Activated T-helper 9 cell treated with anti-CD3 and anti-CD28 coated beads, Interleukin-2, amount 50 U/mL, for 16 hours (primary cell): ENCODE measurements at places on chromosomes 13 and 19.

GRCh38 chr13:90305796-90306195 is 1041.7 kb upstream of the MIR17HG start:
- no peak for DNase-seq

- no peak for DNase-seq
Observed at GRCh38 chr19:34094960-34095359, 77.3 kb upstream of the LSM14A start.

GRCh38 chr13:28575200-28575599 is 80.3 kb upstream of the FLT1 start:
- DNase-seq: no peak

DNA sequence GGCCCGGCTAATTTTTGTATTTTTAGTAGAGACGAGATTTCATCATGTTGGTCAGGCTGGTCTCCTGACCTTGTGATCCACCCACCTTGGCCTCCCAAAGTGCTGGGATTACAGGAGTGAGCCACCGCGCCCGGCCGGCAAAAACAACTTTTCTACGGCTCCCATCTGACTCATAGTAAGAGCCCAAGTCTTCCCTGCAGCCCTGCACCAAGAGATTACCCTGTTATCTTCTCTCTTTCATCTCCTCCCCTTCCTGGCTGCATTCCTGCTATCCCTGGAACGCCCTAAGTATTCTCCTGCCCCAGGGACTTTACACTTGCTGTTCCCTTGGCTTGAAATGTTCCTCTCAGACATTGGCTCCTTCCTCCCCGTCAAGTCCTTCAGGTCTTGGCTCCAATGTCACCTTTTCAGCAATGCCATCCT is 6.6 kb downstream of the AP2S1 start:
- DNase-seq: no peak

DNA sequence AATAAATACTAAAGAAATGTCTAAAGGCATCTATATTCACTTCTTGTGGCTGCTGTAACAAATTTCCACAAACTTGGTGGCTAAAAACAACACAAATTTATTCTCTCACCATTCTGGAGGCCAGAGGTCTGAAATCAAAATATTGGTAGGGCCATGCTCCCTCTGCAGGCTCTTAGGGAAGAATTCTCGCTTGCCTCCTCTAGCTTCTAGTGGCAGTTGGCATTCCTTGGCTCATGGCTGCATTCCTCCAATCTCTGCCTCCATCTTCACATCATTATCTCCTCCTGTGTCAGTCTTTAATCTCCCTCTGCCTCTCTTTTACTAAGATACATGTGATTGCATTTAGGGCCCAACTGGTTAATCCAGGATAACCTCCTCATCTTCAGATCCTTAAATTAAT is 54.1 kb upstream of the RFXAP start:
- DNase-seq: no peak

GRCh38 chr13:87661471-87661870 is 9.7 kb upstream of the SLITRK5 start:
- DNase-seq: no peak

DNA sequence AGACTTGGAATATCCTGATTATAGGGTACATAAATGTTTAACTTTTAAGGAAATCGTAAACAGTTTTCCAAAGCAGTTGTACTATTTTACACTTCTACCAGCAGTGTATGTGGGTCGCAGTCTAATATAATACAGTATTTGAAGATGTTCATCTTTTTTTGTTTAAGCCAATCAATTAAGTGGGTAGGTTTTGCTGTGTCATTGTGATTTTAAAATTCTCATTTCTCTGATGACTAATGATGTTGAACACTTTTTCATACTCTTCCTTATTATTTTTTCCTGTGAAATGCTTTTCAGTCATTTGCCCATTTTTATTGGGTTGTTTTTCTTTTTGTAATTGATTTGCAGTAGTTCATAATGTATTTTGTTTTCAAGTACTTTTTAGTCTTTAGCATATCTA is 2689.7 kb downstream of the PCDH9 start:
- DNase-seq: no peak

DNA sequence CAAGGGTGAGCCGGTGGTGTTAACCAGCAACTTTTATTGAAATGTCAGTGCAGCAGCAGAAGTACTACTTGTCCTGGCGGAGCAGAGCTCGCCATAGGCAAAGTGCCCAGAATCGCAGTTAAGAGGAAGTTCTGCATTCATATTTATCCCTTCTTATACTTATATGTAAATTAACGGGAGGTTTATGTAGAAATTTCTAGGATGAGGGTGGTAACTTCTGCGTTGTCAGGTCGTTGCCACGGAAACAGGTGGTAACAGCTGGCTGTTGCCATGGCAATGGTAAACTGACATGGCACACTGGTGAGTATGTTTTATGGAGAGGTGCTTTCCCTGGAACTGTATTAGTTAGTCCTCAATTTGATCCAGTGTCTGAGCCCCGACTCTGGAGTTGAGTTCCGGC is 2494.9 kb upstream of the PCDH20 start:
- no peak for DNase-seq

DNA sequence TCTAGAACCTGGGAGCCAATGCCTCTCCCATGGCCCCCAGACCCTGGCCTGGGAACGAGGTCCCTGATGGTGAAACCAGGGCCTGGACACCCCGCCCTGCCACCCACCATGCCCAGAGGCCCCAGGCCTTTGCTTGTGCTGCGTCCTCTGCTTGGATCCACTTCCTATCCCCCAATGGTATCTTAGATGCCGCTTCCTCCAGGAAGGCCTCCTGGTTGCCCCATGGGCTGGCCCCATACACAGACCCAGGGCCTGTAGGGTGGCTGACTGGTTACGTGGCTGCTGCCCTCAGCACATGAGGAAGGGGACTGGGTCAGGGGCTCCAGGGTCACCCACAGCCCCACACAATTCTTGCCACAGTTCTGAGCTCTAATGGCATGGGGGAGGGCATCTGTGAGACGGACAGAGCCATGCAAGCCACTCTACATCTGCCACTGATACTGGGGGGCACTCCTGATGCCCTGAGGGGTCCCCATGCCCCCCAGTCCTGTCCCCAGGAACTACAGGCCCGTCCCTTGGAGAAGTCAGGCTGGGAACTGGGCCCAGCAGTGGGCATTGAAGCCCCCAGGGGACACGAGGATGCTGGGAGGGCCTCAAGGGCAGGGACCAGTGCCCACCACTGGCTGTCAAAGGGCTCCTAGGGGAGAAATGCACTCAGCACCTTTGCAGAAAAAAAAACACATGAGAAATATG is 5.0 kb downstream of the RPL36 start:
- no peak for DNase-seq

- no peak for DNase-seq
Observed at GRCh38 chr13:75437582-75438318, 44.2 kb downstream of the TBC1D4 start.

GRCh38 chr19:16890461-16891184 is 1.8 kb downstream of the F2RL3 start:
- no peak for DNase-seq

GRCh38 chr13:98500963-98501421 is 75.9 kb downstream of the STK24 start:
- DNase-seq: no peak

GRCh38 chr19:31817971-31818797 is 468.9 kb upstream of the TSHZ3 start:
- DNase-seq: no peak

DNA sequence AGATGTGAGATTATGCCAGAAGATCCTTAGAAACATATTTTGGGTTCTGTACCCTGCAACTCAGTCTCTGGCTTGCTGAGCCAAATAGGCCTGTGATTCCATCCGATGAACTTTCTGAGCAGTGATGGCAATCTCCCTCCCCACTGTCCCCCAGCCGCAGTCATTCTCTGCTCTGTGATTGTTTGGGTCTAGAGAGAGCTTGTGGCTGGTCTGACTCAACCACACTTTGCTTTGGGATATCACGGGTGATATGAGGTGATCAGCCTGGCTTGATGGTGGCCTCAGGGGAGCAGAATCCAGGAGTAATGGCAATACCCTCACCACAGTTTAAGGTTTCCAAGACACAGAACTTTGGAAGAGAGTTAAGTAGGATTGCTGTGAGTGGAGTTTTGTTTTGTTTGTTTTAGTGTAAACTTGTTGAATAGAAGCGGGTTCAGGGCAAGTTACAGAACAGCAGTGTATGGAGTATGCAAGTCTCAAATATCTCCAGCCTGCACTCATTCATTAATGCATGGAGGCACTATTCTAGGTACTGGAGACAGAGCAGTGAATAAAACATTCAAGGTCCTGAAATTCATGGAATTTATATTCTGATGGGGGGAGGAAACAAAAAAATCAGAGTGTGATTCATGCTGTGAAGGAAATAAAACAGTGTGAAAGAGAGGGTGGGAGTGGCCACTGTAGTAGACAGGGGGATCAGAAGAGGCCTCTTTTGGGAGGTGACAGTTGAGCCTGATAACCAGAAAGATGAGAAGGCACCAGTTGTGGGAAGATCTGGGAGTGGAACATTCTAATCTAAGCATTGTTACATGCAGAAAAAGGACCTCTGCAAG is 5.3 kb downstream of the SAMD4B start:
- DNase-seq: no peak

DNA sequence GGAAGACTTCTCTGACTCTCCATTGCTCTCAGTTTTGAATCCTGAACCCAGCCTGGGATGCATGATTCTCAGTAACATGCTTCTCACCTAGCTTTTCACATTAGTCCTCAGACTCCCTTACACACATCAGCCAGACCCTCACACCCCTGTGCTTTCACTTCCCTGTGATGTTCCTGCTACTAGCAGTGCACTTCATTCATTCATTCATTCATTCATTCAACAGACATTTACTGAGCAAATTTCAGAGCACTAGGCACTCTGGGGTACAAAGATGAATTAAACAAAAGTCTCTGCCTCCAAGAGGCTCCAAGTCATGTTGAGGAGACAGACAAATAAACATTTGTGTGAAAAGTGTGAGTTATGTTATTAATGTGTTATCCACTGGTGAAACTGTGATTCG is 145.2 kb downstream of the RXFP2 start:
- no peak for DNase-seq

- no peak for DNase-seq
Observed at GRCh38 chr13:23468811-23469210, 35.3 kb upstream of the SACS start.

GRCh38 chr13:41606646-41607045 is 149.3 kb downstream of the RGCC start:
- no peak for DNase-seq

DNA sequence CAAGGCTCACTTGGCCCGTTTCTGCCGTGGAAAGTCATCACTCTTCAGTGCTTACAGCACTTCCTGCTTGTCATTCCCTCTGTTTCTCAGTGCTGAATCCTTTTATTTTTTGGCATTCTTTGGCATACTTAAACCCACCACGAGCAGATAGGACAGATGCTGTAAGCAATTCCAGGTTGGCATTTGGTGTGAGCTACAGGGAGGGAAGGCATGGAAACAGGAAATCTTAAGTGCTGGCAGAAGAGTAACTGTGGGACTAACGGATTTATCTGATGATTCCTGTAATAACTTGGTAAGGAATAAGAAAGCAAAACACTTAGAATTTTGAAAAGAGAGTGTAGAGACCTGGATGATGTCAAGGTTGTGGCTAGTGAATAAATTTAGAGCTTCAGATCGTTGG is 273.4 kb downstream of the GPC6 start:
- no peak for DNase-seq

GRCh38 chr19:925087-925525 is 729 bp upstream of the ARID3A start:
- no peak for DNase-seq

- no peak for DNase-seq
Observed at GRCh38 chr13:30331331-30331771, 24.0 kb upstream of the KATNAL1 start.

DNA sequence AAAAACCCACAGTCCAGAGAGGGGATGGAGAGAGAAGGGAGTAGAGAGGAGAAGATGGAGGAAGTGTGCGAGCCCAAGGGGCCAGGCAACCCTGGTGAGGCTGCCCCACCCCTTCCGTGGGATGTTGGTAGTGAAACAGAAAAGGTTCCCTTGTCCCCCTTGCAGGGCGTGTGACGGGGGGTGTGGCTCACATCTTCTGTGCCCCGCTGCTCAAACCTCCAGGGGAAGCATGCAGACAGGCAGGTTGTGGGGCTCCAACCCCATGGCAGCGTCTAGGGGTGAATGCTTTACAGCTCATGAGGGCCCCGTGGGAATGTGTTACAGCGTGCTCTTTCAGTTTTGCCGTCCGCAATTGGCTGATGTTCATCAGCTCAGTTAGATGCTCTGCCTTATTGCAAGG is 14.7 kb upstream of the EVI5L start:
- DNase-seq: no peak

- DNase-seq: no peak
Observed at GRCh38 chr19:5607318-5608275, 15.0 kb downstream of the SAFB2 start.

DNA sequence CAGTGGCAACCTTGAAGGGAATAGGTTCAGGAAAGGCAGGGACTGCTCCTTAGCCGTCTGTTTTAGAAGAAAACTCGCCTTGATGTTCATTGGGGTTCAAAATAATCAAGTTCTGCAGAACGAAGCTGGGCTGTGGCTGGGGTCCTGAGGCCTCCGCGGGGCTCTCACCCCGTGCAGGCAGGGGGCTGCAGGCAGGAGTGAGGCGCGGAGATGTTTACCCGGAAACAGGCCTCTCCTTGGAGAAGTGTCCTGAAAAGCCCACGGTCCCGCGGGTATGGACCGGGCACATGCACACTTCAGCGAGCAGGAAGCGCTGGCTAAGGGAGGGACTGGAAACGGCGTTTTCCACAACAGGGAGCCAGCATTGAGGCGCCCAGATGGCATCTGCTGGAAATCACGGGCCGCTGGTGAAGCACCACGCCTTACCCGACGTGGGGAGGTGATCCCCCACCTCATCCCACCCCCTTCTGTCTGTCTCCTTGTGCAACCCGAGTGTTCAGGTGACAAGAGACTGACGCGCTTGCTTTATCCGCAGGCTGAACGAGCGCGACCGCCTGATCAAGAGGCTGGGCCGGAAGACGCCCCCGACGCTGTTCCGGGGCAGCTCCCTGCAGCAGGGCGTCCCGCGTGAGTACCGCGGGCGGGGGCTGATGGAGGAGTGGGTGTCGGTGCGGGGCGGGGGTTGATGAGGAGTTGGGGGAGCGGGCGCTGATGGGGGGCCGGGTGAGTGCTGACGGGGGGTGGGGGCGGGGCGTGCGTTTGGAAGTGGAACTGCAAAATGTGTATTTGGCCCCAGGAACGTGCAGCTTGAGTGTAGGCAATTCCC is 39.6 kb downstream of the SHISA2 start:
- peak; percentile 23 for DNase-seq

GRCh38 chr19:11540645-11541044 is 2.0 kb downstream of the CNN1 start:
- DNase-seq: no peak
